ENCODE measurements at places on chromosomes 6 and 20.

GRCh38 chr6:15522026-15522425 lies 140.8 kb downstream of the DTNBP1 start:
- DNase-seq: no peak

GRCh38 chr6:14705841-14706377 lies 540.0 kb upstream of the JARID2 start:
- DNase-seq: no peak

DNA sequence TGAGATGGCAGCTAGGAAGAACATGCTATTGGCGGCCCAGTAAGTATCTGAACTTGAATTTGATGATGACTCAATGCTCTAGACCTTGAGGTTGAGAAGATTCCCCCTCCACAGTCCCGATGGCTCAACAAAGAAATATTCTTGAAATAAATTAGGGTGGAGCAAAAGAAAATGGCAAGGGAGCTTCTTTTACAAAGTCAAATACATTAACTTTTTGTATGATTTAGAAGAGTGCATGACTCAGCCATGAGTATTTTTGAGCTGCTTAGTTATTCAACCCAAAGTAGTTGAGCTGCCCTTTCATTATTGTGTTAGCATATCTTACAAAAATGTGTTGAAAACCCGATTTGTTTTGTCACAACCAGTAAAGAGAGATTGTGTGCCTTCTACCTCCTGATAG lies 7.6 kb downstream of the TFAP2C start:
- peak; percentile 81 for DNase-seq

DNA sequence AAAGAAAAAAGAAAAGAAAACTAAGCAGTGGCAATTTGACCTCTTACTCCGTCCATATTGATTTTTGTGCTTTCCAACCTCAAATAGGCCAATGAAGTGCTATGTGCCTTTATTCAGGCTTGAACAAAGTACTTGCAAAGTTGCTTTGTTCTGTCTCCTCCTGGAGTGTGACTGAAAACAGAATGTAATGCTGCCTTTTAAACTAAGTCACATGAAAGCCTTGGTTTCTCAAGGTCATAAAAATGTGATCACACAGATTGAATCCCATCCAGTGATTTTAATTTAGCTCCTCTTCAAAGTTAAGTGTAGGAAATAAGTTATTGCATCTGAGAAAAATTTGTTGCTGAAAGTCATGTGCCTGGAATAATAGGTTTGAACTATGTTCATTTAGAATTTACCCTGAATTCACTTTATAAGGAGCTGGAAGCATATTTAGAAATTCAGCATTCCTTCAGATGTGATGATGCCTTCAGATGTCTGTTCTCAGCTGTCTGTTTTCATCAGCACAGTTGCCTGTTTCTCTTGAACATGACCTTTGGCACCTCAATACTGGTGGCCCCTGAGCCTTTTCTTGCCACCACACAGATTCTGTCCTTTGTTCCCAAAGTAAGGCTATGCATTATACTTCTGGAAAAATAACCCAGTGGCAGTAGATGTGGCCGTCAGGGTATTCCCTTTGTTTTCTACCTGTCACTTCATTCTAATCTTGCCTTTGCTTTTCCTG lies 48.8 kb downstream of the KIZ start:
- no peak for DNase-seq

DNA sequence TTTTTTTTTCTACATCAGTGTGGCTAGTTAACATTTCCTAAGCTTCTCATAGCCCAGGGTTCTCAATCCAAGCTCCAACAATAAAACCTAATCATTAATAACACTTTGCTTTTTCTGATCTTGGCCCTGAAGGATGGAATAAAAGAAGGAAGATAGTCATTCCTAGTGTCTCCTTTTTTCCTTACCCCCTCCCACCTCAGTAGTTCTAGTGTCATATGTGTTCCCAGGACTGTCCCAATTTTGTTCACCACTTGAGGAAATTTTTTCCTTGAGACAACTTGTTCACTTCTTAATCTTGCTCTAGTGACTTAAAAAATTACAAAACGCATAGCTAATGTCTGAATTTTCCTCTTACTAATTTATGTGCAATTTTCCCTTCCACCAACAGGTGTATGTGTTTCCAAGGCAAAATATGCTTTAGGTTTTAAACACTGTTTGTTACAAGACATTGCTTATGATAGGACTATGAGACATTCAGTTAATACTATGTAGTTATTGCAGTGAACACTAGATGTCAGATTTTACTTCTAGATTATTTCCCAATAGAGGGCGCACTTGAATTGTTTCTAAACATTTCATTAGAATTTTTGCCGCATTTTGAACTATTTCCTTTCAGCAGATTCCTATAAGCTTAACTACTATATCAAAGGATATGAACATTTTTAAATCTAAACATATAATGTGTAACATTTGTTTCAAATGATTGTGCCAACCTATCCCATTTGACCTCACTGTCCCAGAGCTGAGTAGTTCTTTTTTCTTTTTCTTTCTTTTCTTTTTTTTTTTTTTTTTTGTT lies 18.5 kb upstream of the C6orf141 start:
- no peak for DNase-seq

DNA sequence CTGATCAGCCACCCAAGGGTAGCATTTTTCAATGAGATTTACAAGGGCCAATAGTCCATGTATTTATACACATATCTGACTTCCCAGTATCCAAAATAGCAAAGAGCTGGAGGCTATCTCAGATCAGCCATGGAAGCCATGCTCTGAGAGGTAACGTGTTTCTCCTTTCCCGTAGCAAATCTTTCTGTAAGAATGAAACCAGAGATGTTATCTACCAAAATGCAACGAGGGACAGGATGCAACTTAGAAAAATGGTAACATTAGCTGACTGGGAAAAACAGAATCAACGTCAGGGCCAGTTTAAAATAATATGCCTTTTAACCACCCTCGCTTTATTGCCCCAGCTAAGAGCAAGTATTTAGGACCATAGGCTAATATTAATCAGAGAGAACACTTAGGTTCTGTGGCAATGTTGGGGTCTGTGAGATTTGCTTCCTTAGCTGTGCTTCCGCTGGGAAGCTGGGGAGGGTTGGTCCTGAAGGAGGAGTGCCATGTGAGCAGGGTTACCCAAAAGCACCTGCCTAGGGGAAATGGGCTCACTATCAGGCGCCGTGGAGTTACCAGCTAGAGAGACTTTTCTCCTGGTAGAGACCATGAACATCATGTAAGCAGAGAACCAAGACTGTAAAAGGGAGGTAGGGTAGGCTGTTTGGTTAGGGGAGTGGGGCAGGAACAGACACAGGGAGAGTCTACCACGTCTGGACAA lies 1.2 kb downstream of the ZNF831 start:
- DNase-seq: no peak

DNA sequence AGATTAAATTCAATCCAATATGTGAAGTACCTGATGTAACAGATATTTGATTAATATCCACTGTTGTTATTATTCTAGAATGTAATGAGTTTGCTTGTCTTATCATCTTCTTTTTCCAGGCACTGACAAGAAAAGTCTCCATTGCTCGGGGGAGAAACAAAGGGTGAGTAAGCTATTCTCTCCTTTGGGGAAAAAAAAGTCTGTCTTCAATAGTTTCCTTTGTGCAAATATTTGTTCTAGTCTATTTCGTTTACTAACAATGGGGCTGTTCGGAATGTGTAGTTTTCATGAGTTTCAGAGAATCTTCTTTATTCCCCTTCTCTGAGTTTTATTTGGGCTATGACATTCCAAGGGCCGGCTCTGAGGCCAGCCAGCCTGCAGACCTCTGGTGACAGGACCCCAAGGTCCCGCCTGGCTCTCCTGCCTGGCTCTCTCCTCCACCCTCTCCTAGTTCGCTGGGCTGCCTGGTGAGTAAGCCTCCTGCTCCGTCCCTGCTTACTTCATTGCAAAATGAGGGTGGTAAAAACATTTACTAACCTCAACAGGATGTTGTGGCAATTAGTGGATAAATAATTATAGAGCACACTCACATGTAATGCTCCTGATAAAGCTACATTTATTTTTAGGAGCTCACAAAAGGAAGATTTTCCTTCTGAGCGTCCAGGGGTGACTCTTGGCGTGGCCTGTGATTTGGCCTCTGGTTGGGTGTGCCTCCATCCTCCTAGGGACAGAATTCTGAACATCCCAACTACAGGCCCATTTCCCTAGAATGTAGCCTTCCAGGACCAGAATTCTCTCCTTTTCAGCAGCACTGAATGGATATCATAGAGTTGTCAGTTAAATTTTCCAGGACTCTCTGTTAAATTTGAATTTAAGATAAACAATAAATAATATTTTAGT lies 43.1 kb upstream of the SNX9 start:
- no peak for DNase-seq

DNA sequence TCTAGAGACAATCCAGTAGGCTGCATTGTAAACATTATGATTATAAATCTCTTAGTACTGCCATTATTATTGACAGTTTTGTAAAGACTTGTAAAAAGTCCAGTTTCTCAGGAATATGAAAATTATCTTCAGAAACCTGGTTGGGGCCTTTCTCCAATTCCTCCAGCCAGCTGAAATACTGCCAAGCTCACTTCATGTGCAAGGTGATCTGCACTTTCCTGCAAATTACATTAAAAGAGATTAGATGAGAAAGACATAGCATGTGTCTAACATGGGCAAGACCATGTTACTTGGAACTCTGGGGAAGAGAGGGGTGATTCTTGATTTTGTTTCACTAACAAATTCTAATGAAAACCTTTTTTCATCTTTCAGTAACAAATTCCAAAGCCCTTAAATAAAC lies 24.0 kb downstream of the PGM3 start:
- DNase-seq: no peak

GRCh38 chr20:408843-409696 lies 971 bp downstream of the RBCK1 start:
- no peak for DNase-seq

- no peak for DNase-seq
These were observed 36.7 kb upstream of the MYLIP start for GRCh38 chr6:16092140-16092539.

DNA sequence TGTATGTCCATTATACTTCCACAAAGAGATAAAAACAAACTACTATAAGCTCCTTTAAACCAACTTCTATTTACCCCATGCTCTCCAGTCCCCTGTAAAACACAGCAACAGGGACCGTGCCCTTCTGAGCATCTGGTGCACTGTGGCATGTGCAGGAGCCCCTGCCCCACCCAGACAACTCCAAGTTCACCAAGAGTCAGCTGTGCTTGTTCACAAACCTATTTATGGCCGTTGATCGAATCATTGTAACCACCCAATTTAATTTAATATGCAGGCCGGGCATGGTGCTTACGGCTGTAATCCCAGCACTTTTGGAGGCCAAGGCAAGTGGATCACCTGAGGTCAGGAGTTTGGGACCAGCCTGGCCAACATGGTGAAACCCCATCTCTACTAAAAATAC lies 13.7 kb upstream of the BLCAP start:
- DNase-seq: no peak

- DNase-seq: no peak
These were observed 476 bp downstream of the AAR2 start for GRCh38 chr20:36236786-36237121.

GRCh38 chr6:68637071-68637470 lies 2.0 kb downstream of the ADGRB3 start:
- no peak for DNase-seq

- no peak for DNase-seq
These were observed 2.8 kb downstream of the HUS1B start for GRCh38 chr6:654136-654535.

GRCh38 chr20:49518576-49518975 lies 36.1 kb upstream of the KCNB1 start:
- no peak for DNase-seq

DNA sequence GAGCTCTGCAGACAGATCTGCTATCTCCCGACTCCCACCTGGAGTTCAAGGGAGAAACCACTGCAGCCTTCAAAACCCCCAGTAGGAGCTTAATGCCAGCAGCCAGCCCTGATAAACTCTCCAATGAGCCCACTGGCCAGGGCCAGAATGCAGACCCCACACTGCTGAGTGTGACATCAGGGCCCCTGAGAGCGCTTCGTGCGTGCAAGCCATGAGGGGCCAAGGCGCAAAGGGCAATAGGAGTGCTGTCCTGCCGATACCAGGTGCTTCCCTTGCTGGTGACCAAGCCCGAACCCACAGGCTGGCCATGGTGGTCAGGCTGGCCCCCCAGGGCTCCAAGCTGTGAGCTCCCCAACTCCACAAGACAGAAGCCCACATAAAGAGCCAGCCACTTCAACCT lies 33.2 kb upstream of the CST7 start:
- no peak for DNase-seq

- DNase-seq: no peak
These were observed 1011.0 kb downstream of the EYS start for GRCh38 chr6:64696053-64696452.
